ENCODE measurements at places on chromosomes 2 and 18.
A peak's percentile ranks its signal among the peaks of the same experiment; 100 is the strongest.

DNA sequence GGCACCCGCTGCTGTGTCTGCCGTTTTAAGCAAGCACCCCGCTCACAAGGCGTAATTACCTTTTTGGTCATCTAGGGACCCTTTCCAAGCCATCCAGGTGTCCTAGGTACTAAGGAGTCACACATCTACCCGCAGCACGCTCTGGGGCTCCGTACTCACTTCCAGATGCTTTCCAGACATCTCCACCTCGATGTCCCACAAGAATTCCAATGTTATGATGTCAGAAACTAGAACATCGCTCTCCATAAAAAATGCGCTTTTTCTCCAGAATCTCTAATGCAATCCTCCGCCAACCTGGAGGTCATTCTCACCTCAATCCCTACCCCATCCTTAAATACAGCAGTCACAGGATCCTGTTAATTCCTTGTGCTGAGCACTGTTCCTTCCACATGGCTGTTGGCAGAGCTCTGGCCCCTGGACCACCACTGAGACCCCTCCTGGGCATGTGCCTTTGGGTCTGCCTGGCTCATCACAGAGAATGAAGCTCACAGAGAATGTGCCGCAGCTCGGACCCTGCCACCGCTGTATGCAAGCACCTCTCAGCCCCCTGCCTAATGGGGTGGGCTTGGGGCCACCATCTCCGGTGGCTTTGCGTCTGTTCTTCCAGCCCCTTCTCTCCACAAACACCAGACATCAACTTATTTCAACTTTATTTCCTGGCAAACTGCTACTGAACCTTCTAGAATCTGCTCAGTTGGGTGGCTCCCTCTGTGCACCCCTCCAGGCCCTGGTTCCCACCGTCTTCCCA is 4.6 kb upstream of the PXDN start:
- no peak for DNase-seq

DNA sequence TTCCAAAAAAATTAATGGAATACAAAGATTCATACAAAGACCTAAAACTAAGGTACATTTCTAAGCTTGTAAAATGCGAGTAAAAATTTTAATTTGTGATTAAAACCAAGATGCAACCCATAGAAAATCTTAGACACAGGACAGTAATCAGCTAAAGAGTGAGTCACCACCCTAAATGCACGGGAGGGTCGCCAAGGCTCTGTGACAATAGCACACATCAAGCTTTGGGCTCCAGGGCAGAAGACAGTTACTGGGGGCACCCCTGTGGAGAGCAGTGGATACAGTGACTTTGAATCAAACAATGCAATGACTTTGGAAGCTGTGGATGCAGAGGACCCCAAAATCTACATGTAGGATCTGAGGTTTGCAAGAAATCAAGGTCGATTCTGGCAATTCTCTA is 7.5 kb downstream of the FLACC1 start:
- DNase-seq, result no peak

DNA sequence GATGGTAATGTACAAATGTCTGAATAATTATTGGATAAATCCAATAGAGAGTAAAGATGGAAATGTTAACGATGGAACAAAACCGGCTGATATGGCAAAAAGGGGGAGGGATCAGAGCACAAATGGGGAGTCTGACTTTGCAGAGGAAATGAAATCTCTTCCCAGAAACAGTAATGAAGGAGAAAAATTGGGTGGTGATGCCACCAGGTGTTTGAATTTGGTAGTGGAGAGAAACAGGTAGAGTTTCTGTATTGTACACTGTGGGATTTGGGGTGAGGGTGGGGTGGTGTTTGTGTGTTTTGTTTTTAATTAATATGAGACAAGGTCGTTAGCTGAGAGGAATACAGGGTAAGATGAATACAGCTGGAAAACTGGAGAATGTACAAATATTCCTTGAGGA is 20.4 kb upstream of the XDH start:
- DNase-seq, result no peak

GRCh38 chr18:26425148-26425531 is 123.2 kb downstream of the KCTD1 start:
- no peak for DNase-seq

- DNase-seq, result no peak
These were observed 21.6 kb upstream of the GPR17 start for GRCh38 chr2:127624320-127624755.

DNA sequence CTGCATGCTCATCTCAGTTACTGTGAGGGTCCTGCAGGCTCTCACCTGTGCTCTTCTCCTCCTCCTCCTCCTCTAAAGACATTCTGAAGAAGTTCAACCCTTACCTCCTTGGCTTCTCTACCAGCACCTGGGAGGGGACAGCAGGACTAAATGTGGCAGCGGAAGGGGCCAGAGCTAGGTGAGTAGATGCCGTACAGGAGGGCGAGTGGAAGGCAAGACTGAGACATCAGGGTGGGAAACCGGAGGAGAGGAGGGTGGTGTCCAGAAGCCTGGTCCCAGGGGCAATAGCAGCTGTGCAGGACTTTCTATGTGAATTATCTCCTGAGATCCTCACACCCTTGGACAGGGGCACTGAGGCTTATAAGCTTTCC is 124.9 kb downstream of the PLB1 start:
- no peak for DNase-seq

GRCh38 chr2:166375195-166375735 is 479 bp downstream of the SCN9A start:
- DNase-seq, result peak; percentile 20

DNA sequence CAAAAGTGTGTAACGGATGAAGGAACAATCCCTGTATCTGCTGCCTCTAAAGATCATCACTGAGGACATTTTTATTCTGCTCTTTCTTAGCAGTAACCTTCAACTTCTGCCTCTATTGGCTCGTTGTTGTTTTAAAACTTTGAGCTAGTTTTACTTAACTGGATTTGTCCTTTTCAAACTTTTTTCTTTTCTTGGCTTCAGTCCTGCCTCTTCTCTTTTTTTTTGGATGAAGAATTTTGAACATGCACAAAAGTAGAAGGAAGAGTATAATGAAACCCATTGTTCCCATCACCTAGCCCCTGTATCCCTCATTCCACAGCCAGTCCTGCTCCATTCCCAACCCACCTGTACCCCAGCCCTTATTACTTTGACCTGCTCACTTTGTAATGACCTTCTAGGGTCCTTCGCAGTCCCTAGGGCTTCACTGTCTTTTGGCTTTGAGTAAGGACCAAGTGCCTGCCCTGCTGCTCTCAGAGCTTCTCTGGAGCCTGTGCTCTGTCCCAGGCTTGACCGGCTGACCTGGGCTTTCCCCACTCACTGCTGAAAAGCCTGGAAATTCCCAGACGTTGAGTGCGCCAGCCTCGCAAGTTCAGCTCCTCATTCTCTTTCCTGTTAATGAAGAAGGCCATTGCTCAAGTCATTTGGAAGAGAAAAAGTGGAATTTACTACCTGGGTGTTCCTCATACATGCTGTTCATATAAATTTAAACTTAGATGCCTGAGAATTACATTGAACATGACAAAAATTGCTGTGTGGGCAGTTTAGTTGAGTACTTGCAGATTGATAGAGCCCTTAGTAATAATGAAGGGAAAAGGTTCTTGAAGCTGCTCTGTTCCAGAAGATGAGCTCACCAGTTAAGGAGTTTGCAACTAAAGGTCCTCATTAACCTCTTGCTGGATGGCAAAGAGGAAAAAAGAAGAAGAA is 149.3 kb upstream of the ALPP start:
- DNase-seq, result no peak

GRCh38 chr2:71456617-71457016 is 3.3 kb downstream of the DYSF start:
- no peak for DNase-seq

GRCh38 chr2:105866216-105867185 is 121.8 kb downstream of the NCK2 start:
- no peak for DNase-seq

DNA sequence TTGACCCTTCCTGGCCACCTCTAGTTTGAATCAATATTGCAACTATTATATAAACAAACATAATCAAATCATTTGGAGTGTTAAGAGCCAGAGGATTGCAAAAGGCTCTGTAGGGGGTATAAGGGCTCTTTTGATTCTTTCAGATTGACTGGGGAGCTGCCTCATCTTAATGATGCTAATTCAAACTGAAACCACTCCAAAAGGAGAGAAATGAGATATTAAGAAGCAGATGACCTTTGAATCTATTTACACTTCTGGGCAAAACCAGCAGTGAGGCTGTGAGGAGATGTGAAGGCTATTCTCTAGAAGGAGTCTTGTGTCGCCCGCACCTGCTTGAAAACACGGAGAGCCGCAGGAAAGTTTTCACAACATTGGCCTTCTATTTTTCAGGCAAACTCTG is 311.2 kb upstream of the CRIM1 start:
- DNase-seq, result no peak

GRCh38 chr2:204260162-204260877 is 285.0 kb upstream of the PARD3B start:
- DNase-seq, result peak; percentile 71

GRCh38 chr18:54805571-54806334 is 22.5 kb upstream of the RAB27B start:
- no peak for DNase-seq

DNA sequence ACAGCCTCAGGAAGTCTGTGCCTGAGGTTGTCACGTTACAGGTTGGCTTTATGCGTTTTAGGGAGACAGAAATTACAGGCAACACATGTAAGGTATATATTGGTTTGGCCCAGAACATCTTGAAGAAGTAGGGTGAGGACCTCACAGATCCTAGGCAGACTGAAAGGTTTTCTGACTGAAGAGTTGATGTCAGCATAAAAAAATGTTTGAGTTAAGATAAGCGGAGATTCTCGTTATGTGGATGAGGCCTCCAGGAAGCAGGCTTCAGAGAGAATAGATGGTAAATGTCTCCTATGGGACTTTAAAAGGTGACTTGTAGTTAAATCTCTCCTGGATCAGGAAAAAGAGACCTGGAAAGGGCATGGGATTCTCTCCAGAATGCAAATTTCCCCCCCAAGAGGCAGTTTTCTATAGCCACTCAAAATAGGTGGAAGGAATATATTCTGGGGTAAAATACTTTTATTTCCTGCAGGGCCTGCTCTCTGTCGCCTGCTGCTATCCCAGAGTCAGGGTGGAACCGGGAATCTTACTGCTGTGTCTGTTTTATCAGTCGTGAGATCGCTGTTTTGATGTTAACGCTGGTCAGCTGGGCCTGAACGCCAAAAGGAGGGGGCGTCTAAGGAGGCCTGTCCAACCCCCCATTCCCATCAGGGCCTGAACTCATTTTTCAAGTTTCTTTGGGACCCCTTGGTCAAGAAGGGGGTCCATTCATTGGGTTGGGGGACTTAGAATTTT is 171.1 kb downstream of the HDAC4 start:
- DNase-seq, result no peak

- DNase-seq, result no peak
These were observed 71.2 kb downstream of the BCL2L11 start for GRCh38 chr2:111191877-111192276.

GRCh38 chr2:27158468-27158867 is 9.7 kb downstream of the TCF23 start:
- DNase-seq, result no peak

- no peak for DNase-seq
These were observed 18.8 kb downstream of the MGAT4A start for GRCh38 chr2:98712145-98712544.

- no peak for DNase-seq
These were observed 1.3 kb upstream of the CLIP4 start for GRCh38 chr2:29113891-29114321.

GRCh38 chr2:75646090-75646582 is 447 bp upstream of the MRPL19 start:
- no peak for DNase-seq

DNA sequence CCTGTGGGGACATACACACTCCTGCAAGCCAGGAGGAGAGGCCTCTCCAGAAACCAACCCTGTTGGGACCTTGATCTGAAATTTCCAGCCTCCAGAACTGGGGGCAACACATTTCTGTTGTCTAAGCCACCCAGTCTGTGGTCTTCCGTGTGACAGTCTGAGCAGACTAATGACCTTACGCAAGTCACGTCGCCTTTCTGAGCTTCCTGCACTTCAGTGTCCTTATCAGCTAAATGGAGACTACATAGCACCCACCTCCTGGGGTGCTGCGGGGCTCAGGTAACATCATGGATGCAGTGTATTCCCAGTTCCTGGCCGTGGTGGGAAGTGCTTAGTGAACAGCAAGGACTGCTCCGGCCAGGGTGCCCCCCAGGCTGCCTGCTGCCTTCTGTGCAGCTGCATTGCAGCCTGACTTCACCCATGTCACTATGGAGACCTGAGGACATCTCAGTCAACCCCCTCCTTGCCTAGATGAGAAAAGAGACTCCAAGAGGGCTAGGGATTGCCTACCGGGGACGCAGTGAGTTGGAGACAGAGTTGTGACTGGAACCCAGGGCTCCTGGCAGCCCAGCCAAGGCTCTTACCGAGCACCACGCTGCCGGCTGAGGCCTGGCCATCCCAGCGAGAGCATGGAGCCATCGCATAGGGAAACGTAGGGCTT is 61.2 kb upstream of the FZD5 start:
- no peak for DNase-seq

DNA sequence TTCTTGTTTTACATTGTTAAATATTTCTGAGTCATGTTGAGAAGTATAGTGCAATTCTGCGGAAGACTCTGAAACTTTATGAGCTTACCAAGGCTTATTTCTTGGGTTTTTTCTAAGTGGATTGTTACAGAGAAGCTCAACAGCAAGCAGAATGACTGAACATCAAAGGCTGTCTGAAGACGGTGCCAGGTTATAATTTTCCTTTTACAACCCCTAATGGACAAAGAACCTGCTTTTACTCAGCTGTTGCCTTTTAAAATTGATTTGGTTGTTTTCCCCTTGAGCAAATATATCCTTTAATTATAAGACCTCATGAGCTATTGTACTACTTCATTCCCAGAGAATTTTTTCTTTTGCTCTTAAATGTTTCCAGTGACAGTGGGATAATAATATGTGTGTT is 41.6 kb downstream of the LAMA3 start:
- DNase-seq, result no peak

DNA sequence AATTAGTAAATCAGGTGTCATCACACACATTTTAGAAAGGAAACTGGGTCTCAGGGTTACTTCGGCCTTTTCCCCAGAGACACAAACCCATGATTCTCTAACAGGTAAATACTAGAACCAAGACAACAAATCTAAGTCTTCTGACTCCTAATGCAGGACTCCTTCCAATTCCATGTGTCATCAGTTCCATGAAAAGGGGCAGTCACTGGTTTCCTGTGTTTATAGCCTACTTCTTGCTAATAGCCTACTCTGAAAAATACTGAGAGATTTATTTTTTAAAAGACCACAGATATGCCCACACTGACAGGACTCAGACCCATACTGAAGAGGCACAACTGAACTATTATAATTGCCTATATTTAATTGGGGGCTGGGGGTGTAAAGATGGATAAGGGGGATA is 33.0 kb downstream of the RAB1A start:
- DNase-seq, result no peak

DNA sequence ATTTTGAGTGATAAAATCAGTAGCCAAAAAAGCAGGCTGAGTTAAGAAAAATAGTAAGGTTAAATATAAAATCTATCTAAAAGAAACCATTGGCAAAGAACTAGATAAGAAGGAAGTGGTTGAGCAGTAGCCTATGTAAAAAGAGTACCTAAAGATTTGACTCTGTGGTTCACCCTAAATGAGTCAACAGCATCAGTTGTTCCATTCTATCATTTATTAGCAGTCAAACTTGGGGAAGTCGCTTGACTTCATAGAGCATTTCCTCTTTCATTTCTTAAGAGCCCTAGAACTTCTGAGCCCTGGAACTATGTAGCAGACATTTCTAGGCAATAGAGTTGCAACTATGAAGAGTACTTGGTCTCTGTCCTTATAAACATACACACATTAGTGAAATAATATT is 381.7 kb downstream of the NUP35 start:
- DNase-seq, result no peak

GRCh38 chr18:1585881-1586488 is 681.3 kb downstream of the ADCYAP1 start:
- no peak for DNase-seq

GRCh38 chr2:149768320-149768799 is 180.8 kb upstream of the MMADHC start:
- no peak for DNase-seq
